ENCODE measurements at places on chromosomes 16 and 17. TPM values are rescaled to one million over a fixed set of nuclear protein-coding genes. Genes with fewer than 3 reads are reported as not detected.

- DNase-seq, result no peak
Observed at GRCh38 chr17:27603880-27604794, 26.9 kb upstream of the LGALS9 start.

DNA sequence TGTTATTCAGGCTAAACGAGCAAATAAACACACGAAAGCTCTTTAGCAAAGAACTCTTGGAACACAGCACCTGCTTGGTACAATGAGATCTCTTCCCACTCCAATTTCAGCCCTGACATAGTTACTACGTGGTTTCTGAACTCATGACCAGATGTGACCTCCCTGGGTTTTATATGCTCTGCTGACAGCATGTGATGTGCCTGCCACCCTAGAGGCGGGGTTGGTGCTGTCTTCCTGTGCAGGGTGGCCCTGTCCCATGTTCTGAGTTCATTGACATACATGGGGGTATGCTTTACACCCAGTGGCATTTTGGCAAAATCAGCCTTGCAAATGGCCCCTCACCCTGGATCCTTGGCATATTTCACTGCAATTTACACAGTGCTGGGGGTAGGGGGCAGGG is 475.3 kb upstream of the ZFHX3 start:
- DNase-seq, result no peak

GRCh38 chr16:89621698-89622409 is 8.4 kb downstream of the DPEP1 start:
- DNase-seq, result no peak

DNA sequence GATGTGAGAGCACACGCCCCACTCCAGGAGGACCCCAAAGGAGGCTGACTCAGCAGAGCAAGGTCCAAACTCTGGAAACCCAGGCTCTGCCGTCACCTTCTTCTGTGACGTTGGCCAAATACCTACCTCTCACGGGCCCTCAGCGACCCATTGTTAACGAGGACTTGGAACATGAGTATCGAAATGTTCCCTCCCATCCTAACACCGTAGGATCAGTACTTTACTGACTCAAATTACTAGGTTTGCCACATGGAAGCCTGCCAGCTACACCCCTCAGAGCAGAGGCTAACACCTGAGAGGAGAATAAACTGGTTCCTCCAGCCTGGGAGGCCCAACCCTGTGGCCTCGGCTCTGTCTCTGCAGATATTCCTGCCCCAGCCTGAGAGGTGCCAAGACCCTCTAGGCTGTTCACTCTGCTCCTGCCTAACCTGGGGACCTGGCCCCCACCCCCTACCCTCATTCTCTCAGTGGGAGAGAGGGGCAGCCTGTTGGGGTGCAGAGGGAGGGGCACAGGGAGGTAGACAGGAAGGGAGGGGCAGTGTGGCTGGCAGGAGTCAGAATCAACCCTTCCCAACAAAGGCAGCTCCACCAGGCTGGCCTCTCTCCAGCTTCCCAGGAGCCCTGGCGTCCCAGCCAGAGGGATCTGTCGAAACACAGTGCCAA is 4.4 kb downstream of the PITPNM3 start:
- DNase-seq, result no peak

GRCh38 chr16:64964126-64964540 is 157.7 kb downstream of the CDH11 start:
- DNase-seq, result peak; percentile 64

GRCh38 chr16:8736123-8736668 is 61.2 kb downstream of the TMEM186 start:
- DNase-seq, result no peak

GRCh38 chr16:85502357-85502756 is 110.8 kb upstream of the GSE1 start:
- DNase-seq, result no peak

- DNase-seq, result peak; percentile 73
Observed at GRCh38 chr17:40980596-40980995, 3.5 kb downstream of the KRT40 start.

DNA sequence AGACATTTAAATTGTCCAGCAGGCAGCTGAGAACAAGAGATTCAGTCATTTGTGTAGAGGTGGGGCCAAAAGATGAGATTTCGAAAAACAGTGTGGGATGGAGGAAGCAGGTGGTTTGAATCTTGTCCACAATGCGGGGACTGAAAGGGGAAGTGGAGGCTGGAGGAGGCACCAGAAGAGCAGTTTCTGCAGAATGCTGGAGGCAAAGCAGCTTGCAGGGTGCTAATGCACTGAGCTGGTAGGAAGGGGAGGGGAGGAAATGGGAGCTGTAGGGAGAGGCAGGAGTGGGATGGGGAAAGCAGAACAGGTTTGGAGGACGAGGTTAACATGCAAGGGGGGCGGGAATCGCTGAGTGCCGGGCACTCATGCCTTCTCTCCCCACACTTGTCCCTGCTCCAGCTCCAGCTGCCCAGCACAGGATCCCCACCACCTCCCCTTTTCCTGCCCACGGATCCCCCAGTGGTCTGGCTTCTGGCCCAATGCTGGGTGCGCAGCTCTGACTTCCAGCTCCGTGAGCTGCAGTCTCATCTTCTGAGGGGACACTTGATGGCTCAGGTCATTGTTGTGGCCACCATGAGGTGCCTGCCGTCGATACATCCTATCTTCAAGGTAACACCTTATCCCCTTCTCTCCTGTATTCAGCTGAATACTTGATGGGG is 9.4 kb downstream of the C17orf100 start:
- no peak for DNase-seq

- DNase-seq, result no peak
Observed at GRCh38 chr17:69677130-69677529, 262.6 kb downstream of the MAP2K6 start.

The NT5C3B gene
- 190 TPM for total RNA-seq

The MIEF2 gene
- 101 TPM for total RNA-seq

The ANKRD40CL gene
- not detected for total RNA-seq
